ENCODE measurements at places on chromosomes 2 and 18.

- no peak for DNase-seq
Measured at GRCh38 chr2:182321096-182321495, 105.7 kb downstream of the PDE1A start.

DNA sequence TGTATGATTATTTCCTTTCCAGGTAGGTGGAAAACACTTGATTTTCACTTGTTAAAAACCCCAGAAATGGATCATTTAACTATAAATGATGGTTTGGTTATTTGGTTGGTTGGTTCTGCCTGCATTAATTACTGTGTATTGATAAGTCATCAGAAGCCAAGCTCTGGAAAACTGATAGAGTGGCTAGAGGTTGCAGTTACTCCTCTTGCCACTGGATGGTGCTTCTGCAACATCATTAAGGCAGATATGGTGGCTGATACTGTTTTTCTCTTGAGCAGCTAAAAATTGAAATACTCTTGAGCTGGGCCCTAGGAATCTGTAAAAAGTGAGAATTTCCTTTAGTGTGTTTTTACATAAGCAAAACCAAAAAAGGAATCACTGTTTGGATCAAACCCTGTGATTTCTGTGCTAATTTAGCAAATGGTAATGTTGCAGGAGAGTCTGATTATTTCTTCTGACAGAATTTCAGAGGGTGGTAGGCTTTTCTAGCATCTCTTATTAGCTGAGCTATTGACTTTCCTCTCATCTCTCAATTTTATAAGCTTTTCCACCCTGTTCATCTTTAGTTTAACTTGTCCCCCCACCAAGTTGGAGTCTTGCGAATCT, 54.3 kb downstream of the RAB10 start:
- peak; percentile 17 for DNase-seq

DNA sequence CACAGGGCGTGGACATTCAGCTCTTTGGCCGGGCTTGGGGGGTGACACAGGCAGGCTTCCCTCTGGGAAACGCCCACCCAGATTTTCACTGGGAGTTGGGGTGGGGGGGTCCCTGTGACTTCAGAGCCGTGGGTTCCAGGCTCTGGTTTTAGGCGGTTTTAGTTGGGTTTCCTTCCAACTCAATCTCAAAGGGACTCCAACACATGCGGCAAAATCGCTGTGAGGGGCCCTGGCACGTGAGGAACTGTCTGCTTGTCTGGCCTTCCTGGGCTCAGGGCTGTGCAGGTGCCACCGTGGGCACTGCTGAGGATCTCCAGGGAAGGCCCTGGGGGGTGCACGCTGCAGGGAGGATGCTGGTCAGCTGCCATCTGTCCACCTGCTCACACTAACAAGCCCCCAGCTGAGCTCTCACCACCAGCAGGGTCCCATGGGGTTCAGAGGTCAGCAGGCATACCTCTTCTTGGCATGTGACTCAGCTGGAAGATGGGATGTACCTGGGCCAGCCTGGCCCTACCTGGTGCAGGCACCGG, 11.7 kb downstream of the HS6ST1 start:
- no peak for DNase-seq

DNA sequence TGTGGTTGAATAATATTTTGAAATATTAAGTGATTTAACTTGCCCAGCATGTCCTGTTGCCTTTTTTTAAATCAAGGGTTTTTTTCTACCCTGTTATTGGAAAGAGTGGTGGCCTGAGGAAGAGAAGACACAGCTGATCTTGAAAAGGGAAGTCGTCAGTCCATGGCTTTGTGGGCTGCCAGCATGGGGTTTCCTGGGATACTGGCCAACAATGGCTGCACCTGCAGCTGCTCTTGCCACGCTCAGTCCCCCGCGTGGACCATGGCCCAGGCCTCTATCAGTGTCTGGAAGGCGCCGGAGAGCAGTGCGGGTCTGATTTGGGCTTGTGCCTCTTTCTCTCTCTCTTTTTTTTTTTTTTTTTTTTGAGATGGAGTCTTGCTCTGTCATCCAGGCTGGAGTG, 99.3 kb downstream of the ASB1 start:
- DNase-seq: no peak

GRCh38 chr2:11366326-11366741, 21.9 kb upstream of the ROCK2 start:
- DNase-seq: no peak

DNA sequence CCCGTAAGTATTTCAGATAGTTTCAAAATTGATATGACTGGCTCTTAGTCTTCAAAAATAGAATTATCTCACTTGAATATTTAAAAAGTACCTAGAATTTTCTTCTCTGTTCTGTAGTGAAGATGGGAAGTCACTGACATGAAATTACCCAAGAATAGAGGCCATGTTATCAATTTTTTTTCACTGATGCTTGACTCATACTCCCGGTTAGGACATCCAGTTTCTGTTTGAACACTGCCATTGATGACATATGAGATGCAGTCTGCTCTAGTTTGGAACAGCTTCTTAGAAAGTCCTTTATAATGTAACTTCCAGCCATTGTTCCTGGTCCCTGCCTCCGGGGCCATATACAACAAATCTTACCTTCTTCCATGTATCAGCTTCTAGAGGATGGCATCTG, 26.0 kb downstream of the MAP3K20 start:
- DNase-seq: no peak

DNA sequence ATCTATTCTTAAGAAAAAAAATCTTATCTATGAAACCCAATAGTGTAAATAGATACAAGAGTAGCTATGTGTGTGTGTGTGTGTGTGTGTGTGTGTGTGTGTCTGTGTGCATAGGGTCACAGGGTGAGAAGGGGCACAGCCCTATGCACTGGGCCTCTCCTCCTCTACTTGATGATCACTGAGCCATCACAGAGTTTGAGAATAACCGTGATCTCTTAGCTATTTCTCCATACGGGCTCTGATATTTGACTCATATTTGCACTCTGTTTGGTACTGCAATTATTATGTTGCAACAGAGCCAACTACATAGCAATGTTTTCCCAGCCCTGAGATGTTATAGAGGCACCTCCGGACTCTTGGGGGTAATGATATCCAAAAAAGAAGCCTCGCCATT, 28.8 kb upstream of the SLC40A1 start:
- no peak for DNase-seq

Measured in activated naive CD4-positive, alpha-beta T cell treated with anti-CD3 and anti-CD28 coated beads for 36 hours (primary cell).